Stimulated activated CD4-positive, alpha-beta T cell treated with anti-CD3 and anti-CD28 coated beads, Interleukin-15, amount 100 ng/mL, for 1 hour (primary cell): ENCODE measurements at places on chromosomes 6 and 20.

- no peak for DNase-seq
Observed at GRCh38 chr6:148854096-148854495, 107.3 kb downstream of the UST start.

- no peak for DNase-seq
Observed at GRCh38 chr20:45322952-45323383, 14.9 kb upstream of the MATN4 start.

DNA sequence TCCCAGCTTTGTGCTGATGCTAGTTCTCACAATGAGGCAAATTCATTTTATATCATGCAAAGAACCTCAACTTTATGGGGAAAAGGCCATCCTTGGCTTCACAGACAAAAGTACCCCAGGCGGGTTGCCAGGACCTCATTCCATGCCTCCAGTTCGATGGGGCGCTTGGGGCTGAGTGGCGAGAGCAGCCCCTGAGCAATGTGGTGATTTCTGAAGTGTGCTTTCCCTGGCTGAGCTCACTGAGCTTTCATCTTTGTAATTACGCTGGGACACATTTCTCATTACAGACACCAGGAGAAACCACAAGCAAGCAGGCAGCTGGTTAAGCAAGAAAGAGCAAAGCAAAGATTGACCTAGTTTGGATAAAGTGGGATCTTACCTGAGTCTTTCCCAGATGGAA is 301.5 kb upstream of the CDH4 start:
- no peak for DNase-seq

GRCh38 chr6:99130897-99131873 is 183.4 kb upstream of the FBXL4 start:
- DNase-seq: no peak

DNA sequence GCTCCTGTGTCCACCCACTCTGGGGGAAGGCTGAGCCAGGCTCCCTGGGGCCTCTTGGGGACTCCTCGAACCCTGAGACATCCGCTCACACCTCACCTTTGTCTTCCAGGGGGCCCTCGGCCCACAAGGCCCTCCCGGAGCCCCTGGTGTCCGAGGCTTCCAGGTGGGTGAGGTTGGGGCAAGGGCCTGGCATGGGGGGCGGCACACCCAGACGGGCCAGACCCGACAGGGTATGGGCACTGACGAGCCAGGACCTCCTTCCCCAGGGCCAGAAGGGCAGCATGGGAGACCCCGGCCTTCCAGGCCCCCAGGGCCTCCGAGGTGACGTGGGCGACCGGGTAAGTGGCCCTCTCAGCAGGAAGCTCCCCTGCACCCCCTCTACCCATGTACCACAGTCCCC is 13.4 kb downstream of the COL9A3 start:
- no peak for DNase-seq

DNA sequence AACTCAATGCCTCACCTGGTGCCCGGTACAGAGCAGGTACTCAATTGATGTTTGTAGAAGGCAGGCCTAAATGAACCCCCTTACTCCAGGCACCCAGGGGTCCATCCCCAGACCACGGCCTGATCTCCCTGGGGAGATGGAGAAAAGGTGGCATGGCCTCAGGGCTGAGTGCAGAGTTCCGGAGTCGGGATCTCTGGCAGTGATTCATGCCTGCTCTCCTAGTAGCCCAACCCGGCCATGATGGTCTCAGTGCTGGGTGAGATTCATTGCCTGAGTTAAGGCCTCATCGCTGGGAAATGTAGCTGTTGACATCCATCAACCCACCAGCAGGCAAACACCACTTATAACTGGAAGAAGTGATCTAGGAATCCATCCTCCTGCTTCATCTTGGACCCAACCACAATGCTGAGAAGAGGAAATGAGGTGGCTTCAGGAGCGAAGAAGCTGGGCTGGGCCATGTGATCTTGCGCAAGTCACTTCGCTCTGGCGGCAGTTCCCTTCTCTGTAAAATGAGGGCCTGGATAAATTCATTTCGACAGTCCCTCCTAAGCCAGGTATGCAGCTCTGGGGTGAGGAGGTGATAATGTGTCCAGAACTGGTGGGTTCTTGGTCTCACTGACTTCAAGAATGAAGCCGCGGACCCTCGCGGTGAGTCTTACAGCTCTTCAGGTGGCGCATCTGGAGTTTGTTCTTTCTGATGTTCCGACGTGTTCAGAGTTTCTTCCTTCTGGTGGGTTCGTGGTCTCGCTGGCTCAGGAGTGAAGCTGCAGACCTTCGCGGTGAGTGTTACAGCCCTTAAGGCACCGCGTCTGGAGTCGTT is 24.7 kb downstream of the ETV7 start:
- DNase-seq: no peak

GRCh38 chr20:25399037-25399430 is 8.4 kb upstream of the ABHD12 start:
- no peak for DNase-seq

DNA sequence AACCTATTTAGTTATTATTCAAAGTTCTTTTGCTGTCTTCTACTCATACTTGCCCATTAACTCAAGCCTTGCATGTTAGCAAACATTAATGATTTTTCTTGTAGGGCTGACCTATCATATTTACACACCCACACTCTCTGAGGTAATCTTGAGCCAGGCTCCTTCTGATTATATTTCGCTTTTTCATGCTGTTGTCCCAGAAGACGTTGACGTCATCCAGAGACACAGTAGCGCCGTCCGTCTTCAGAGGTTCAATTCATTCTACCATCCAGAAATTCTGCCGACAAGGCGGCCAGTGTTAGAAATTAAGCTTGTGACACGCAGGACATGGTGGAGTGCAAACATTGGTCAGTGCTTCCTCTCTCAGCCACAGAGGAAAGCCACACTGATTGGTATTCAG is 584.7 kb downstream of the BMP2 start:
- no peak for DNase-seq

DNA sequence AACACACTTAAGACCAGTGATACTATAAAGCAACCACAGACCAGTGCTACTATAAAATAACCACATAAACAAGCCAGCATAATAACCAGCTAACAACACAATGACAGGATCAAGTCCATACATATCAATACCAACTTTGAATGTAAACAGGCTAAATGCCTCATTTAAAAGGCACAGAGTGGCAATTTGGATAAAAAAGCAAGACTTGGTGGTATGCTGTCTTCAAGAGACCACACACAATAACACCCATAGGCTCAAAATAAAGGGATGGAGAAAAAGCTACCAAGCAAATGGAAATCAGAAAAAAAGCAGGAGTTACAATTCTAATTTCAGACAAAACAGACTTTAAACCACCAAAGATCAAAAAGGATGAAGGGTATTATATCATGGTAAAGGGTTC is 19.8 kb upstream of the ELOVL4 start:
- DNase-seq: no peak

DNA sequence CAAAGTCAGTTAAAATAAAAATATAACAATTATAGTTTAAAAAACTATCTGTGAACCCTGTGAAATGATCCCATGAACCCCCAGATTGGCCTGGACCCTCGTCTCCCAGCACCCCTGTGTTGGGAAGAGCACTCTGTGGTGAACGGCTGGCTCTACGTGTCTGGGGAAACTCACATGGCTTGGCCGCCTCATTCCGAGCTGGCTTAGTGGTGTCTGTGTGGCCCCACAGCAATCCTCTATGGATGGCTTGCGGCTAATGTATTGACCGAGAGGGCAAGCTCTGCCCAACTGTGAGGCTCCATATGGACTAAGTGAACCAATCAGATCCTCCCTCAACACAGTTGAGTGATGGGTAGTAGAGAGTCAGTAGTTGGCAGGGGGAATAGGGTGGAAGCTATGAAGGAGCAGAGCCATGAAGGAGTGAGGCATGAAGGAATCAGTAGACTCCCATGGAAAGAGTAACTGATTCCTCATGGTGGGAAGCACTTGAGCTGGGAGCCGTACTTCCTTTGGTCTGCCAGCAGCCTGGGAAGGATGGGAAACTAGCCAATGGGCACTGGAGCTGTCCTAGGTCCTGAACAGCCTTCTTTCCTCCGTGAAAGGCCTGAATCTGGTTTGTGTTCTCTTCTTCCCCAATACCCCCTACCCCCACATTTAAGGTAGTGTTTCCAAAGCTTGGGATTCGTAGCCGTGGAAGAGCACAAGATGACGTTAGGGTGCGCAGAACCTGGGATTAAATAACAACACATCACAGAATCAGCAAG is 21.6 kb upstream of the ZNF831 start:
- DNase-seq: no peak

DNA sequence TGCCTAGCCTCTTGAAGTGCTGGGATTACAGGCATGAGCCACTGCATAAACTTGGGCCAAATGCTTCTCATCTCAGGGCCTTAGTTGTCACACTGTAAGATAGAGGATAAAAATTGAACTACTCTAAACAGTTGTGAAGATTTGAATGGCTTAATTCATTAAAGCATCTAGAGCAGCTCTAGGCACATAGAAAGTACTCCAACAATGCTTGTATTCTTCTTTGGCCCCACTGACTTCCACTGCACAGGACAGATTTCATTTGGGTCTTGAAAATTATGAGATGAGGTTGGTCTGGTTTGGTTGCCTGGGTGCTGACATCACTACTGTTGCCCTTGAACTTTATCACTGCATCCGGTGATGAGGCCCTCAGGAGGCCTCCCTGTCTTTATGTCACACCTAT is 10.0 kb upstream of the HBS1L start:
- DNase-seq: no peak

DNA sequence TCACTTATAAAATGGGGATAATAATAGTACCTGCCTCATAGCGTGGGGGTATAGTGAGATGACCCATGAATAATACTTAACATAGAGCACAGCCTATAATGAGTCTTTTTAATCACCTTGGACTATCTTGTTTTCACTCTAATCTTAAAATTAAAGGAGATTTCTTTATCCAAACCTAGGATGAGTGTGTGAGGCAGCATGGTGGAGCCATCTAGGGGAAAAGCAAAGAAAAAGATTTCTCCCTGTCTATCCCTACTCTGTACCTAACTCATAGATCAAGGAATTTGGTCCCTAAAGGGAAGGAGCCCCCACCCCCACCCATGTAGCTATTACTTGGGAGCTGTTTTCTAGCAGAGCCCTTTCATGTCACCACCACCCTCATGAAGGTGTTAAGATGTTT is 45.2 kb upstream of the PAK5 start:
- no peak for DNase-seq

GRCh38 chr6:147117580-147117979 is 86.6 kb upstream of the STXBP5 start:
- no peak for DNase-seq

- no peak for DNase-seq
Observed at GRCh38 chr20:51125780-51126179, 102.9 kb upstream of the KCNG1 start.

DNA sequence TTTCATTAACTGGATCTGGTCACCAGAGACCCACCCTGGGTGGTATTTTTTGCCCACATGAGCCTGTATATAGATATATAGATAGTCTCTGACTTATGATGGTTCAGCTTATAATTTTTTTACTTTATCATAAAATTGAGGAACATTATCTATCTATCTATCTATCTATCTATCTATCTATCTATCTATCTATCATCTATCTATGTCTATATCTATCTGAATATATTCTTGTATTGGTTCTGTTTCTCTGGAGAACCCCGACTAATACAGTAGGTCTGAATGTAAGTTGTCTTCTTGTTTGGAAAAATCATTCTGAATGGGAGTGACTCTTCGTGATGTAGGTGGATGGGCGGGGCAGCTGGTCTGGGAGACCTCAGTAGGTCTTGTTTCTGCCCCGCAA is 13.3 kb upstream of the CDKN1A start:
- DNase-seq: no peak

DNA sequence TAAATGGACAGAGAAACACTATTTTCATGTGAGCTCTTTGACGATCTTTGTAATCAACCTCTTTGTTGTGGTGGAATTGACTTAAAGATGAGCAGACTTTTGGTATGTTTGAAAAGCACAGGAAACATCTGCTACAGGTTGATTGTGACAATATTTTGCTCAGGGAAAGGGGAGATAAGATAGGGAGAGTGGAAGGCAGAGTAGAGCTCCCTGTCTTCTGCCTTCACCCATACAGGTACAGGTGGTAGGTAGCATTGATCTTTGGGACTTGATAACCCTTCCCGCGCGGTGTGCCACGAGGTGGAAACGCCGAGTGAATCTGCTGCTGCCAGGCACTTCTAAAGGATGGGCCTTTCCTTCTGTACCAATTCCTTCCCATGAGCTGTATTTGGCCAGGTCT is 183.6 kb downstream of the UTRN start:
- DNase-seq: no peak

GRCh38 chr6:101445527-101445926 is 52.0 kb downstream of the GRIK2 start:
- DNase-seq: no peak

GRCh38 chr20:49542514-49542991 is 25.4 kb downstream of the PTGIS start:
- DNase-seq: no peak

DNA sequence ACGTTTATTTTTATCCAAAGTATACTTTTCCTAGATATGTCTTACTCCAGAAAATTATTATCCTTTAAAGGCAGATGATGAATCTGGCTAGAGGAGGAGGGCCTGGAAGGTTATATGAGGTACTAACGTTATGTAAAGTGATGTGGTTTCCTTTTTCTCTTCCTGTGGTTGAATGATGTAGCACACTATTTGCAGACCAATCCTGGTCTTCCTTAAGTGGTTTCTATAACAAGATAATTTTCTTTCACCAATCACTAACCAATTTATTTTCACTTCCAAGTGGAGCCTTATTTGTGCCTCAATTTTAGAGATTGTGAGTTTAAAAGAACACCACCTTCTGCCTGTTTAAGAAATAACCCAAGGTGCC is 154.6 kb upstream of the SOX4 start:
- DNase-seq: no peak

DNA sequence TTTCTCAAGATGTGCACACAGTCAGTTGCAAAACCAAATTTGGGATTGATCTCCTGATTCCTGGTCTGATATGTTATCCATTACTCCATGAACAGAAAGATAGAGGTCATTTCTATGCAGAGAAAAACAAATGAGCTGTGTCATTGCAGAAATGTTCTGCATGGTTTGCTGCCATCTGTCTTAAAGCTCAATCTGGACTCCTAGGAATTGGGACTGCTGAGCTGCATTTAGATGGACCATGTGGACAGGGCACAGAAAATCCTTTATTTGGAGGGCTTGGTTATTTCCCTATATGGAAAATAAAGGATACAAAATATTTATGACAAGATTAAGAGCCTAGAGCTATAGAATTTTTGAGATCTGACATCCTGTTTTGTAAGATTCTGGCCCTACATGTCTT is 91.3 kb downstream of the ADGRB3 start:
- DNase-seq: no peak

GRCh38 chr20:50216543-50217206 is 26.0 kb downstream of the CEBPB start:
- no peak for DNase-seq

DNA sequence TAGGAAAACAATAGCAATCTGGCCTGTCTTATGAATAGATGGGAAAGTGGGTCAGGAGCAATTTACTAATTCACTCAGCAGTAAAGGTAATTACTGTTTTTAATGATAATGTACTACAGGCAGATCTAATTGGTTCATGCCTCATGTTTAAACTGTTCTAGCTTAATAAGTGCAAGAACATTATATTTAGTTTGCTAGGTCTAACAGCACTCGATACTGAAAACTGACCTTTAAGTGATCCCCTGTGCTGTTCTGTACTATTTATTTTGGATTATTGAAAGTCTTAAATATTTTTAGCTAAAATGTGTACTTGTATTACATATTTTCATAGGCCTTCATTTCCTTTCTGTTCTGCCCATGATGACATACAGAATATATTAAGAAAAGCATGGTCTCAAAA is 998.0 kb upstream of the GJE1 start:
- no peak for DNase-seq
